ENCODE measurements at places on chromosomes 1 and 21.

- no peak for DNase-seq
Observed at GRCh38 chr1:234699795-234700665, 90.1 kb upstream of the IRF2BP2 start.

- no peak for DNase-seq
Observed at GRCh38 chr1:113517983-113518382, 127.7 kb downstream of the MAGI3 start.

- no peak for DNase-seq
Observed at GRCh38 chr1:226482196-226482595, 66.4 kb upstream of the STUM start.

GRCh38 chr1:63728611-63729226, 45.1 kb upstream of the ROR1 start:
- DNase-seq, result no peak

DNA sequence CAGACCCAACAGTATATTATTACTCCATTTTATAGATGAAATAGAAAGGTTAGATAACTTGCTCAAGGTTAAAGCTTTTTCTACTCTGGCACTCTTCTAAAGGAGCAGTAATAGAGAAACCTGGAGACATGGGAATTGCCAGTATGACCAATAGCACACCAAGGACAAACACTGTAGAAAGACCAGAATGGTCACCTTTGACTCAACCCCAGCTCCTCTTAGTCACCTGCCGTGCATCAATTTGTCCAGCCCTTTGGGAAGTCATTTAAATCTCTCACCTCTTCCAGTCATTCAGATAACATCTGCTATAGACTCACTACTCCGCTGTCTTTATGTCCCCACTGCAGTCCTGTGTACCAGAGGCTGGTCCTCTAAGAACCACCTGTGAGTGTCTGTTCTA, 23.9 kb upstream of the SLC44A3 start:
- no peak for DNase-seq

DNA sequence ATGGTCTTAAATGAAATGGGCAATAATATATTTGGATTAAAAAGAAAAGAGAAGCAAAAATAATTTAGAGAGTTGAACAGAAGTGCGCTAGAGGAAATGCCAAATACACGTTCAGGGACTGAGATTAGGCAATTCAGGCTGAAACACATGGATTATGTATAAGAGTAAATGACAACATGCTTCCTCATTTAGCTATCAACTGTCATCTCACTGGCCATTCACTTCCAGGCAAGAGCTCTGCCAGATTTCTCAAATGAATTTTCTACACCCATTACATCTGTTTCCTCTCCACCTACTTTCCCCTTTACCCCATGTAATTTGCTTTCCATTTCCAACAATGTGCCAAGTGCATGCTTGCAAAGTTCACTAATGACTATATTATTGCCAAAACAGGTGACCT, 582.4 kb downstream of the LTN1 start:
- no peak for DNase-seq

DNA sequence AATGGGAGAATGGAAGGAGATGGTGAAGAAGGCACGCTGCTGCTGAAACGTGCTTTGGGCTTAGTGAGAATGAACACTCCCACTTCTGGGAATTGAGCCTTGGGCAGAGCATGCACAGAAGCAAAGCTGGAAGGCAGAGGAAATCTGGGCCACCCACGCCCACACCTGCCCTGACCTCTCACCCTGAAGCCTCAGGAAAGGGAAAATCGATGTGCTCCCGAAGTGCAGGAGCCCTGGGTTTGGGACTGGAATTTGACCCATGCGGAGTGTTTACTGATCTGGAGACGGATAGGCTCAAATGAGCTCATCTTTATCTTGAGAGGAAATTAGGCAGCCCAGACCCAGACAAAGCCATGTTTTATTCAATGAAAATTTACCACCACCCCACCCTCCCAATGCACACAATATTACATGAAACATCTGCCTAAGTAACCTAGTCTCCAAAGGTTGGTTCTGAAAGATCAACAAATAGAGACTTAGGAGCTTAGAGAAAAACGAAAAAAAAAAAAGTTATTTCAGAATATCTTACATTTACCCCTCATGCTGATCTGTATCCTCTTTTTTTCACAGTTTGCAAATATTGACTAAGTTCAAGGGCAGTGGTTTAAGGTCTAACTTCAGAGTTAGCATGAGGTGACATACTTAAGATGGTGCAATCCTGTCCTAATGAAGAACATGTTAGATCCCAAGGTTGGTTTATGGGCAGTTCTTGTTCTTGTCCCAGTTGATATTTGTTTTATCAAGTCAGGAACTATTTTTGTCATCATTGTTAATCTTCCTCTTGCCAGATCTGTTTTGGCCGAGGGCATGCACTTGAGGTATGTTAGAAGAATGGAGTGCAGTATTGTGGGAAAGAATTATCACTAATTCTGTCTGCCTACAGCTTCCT, 63.0 kb downstream of the PROX1 start:
- no peak for DNase-seq

DNA sequence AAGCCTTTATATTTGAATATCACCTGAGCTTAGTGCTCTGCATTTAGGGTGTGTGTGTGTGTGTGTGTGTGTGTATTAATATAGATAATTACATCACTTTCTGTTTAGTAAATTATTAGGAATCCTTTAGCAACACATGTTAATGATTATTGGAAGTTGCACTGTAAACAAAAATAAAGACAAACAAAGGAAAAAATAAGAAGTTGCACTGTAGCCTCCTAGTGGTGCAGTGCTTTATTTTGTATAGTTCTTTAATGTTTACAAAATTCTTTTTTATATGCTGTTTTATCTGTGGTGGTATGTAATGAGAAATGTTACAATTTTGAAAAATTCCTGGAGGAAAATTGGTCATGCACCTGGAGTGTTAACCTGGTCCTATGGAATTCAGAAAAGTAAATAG, 69.2 kb downstream of the UBE4B start:
- no peak for DNase-seq

DNA sequence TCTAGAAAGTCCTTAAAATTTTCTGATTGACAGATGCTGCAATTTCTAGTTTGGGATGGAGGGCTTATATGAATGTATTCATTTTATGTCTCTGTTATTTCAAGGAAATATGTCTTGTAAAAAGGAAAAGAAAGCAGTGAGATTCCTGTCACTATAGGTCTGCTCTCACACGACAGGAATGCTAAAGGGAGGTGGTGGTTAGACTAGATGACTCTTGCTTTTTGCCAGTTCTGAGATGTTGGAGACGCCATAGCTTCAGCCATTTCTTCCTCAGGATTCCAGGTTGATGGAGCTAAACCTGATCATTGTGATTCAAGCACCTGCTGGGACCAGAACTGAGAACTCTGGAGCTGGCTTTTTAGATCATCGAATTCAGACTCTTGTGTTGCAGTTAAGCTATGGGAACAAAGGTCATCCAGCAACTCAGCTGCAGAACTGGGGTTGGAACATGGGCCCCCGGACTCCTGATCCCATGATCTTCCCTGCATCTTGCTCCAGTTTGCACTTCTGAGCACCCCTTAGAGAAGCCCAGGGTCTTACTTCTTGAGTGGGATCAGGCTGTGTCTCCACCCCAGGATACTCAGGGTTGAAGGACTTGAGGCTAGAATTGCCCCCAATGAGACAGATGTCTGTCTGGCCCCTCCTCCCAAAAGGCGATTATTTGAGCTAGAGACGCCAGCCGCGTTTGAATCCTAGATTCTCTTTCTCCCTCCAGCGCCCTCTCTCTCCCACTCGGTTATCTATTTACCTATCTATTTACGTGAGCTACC, 46.7 kb upstream of the FOXO6 start:
- DNase-seq, result no peak

- DNase-seq, result peak; percentile 40
Observed at GRCh38 chr1:235106457-235106856, 22.2 kb downstream of the TOMM20 start.

DNA sequence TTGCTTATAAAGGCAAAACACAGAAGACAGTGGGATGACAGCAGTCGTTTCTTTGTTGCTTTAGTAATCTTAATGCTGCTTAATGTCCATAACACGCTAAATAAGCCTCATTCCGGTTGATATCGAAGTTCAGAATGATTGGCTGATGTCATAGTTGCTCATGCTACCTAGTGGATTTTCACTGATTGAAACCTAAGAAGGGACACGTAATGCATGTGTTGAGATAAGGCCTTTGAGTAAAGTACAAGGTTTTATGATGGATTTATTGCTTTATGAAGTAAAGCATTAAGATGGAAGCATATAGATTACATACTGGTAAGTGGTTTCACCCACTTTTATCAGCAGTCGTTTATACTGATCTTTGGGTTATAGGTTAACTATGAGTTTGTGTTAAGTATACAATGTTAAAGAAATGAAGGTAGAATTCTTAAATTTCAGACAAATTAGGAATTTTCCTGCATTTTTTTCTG, 25.1 kb downstream of the IARS2 start:
- no peak for DNase-seq

GRCh38 chr1:107900090-107900945, 64.7 kb downstream of the VAV3 start:
- DNase-seq, result no peak

- DNase-seq, result no peak
Observed at GRCh38 chr1:62142496-62142895, 52.2 kb upstream of the L1TD1 start.

DNA sequence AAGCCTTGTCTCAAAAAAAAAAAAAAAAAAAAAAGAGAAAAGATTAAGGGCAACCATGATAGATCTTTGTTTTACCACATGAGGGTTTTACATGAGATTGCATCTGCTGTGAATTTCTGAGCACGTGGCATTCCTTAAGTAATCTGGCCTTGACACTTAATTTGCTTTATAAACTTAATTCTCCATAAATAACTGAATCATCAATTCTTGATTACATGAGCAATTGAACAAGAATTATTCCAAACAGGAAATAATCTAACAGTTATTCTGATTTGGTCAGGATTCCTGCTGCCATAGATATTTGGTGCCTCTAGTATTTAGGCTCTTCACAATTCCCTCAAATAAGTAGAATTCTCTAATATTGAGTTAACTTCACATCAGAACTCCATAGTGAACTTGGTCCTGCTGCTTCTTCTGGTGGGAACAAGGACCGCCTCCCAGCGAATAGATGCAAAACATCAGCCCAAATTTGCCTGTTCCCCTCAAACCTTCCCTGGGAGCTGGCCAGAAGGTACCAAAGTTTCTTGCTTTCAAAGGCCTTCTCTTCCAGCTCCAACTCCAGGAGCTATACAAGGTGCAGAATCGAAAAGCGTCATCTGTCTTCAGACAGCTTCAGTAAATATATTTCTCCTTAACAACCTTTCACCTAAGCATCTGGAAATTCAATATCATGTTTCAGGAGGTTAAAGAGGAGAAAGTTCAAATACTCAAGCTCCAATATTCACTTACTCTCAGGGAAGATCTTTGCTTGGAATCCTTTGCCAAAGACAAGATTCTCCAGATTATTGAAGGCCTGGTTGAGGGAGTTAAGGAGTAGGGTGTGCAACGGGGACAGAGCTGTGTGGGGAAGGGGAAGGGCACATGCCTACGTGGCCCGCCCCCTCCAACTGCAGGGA, 1.0 kb downstream of the KRTCAP2 start:
- no peak for DNase-seq

- no peak for DNase-seq
Observed at GRCh38 chr1:6831366-6831765, 46.1 kb downstream of the CAMTA1 start.

DNA sequence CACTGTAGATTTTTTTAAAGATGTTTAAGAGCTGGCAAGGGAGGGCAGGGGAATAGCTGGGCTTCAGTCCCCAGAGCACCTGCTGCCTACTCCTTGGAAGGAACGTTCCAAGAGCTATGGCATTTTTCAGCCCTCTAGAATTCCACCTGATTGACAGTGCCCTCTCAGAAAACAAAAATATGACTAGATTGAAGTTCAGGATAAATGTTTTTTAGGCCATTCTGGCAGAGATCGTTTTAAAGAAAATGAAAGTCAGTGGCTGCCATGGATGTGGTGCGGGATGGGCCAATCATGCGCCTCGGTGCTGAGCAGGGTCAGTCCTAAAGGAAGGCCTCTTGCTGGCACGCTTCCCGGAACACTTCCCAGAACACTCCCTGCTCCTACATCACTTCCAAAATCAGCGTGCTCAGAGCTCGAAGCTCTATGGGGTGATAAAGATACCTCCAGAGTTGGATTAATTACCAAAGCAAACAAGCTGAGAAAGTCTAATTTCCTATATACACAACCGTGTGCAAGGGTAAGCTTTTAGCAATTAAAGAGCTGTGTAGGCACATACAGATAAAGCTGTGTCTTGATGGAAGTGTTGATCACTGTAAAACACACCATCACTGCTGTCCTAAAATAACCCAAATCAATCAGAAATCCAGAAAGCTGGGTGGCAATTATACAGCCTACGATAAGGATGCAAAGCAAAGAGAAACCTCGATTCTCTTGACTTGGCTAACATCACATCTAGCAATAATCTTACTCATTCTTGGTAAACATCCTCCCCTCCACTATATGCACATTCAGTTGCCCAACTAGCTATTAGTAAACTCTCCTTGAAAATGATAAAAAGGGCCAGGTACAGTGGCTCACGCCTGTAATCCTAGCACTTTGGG, 34.6 kb downstream of the TGFBR3 start:
- no peak for DNase-seq

DNA sequence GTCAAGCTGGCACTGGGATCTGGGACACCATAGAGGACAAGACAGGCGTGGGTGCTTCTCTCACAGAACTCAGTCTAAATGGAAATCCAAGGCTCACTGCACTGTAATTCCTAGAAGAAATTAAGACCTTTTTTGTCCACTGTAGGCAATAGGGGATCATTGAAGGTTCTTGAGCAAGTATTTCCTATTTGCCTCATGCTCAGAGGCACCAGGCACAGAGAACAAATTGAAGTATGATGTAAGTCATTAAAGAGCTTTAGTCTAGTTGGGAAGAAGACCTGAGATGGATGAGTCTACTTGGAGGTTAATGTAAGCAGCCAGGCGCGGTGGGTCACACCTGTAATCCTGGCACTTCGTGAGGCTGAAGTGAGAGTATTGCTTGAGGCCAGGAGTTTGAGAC, 34.6 kb downstream of the EIF2D start:
- DNase-seq, result no peak

GRCh38 chr1:153727463-153728304, at the start of gene INTS3:
TSS of gene INTS3 (plus strand) at chr1:153728050. CDS start at chr1:153728635, 585 bp downstream.
- peak; percentile 97 for DNase-seq

DNA sequence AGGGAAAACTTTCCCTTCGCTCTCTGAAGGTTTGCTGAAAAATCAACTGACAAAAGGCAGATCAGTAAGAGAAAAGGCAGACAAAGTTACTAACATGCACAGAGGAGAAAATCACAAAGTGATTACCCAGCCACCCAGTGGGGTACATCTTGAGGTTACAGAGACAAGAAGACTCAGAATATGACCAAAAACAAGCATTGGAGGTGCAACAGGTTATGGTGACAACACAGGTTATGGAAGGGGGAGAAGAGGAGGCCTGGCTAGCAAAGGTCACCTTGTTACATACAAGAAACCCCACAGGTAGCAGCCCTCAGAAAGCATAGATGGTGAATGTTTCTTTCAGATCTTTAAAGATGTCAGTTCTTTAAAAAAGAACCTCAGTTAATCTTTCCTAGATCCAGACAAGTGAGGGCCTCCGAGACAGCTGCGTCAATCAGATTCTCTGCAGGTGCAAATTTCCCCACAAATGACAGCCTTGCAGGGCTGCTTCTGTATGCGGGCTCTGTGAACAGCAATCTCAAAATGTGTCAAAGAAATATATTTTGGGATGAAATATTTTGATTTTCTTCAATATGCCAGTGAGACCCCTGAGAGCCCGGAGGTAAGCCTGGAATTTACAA, 207.6 kb upstream of the RAB4A start:
- DNase-seq, result no peak
